ENCODE measurements at places on chromosomes 6 and 20.

- no peak for DNase-seq
Measured at GRCh38 chr6:42714098-42714761, 8.2 kb downstream of the PRPH2 start.

- DNase-seq = no peak
Measured at GRCh38 chr6:165841153-165841558, 178.1 kb upstream of the PDE10A start.

DNA sequence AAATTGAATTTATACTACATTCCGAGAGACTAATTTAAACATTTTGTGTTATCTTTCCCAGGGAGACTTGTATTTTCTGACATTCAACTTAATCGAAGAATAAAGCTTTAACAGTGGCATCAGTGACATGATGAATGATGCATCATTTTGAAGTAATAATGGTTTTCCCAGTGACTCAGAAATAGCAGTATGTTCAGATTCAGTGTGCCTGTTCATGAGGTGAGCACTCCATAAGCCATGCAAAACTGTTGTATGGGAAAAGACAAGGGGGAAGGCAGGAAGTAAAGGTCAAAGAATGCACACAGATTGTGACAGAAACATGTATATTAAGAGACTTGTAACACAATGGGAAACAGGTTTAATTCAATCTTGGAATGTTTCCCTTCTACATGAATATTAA is 1348.2 kb upstream of the GJE1 start:
- no peak for DNase-seq

DNA sequence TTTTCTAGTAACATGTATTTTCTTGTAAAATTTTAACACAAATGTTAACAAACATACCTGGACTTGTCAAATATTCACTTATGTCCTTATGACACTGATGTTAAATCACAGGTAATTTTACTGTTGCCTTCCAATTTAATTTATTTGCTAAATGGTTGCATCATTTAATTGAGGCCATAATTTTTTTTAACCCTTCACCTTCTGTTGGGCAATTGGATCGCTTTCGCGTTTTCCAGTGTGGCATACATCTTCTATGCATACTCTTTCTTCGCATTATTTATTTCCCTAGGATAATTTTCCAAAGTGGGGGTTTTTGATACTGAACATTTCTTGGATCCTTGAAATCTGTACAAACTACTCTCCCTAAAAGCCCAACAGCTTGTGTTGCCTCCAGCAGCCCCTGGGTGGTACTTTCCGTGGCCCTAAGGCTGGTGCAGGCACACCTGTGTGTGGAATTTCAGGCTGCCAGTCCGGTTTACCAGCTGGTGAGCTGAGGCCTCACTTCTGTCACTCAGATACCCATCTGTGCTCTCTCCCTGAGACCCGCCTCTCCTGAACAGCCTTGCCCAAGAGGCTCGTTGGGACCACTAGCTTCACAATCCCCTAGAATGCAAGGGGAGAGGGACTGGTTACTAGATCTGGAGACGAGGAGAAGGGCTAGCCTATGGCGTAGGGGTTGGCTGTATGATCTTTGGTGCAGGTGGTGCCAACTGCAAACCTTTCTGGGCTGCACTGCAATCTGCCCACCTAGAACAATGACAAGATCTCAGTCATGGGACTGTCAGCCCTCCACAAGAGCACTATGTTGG is 11.2 kb upstream of the C20orf144 start:
- DNase-seq = no peak

- no peak for DNase-seq
Measured at GRCh38 chr20:23149623-23150279, 63.6 kb upstream of the CD93 start.

Data from SHP77 (cell line).